ENCODE measurements at places on chromosomes 13 and 19.

GRCh38 chr13:50923272-50923671, 13.7 kb downstream of the RNASEH2B start:
- no peak for DNase-seq

GRCh38 chr19:51246164-51246552, 4.7 kb upstream of the SIGLECL1 start:
- no peak for DNase-seq

DNA sequence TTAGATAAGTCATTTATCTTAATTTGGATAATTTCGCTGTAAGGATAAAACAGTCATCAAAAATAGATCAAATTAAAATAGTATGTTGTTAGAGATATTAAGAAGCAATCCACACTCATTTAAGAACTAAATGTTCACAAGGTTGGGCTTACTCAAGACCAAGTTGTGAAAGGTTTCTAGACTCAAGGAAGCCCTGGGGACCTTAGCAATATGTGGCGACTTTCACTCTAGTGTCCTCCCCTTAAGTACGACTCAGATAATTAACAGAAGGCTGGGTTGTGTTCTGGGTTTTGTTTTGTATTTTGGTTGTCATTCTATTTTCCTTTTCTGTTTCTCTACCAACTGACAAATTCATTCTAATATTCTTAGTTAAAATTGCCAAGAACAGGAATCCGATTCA, 1008.0 kb downstream of the PCDH9 start:
- no peak for DNase-seq

GRCh38 chr13:59738921-59739320, 424.8 kb downstream of the DIAPH3 start:
- no peak for DNase-seq
